Activated CD8-positive, alpha-beta memory T cell treated with anti-CD3 and anti-CD28 coated beads for 24 hours (primary cell): ENCODE measurements at places on chromosomes 6 and 20.

DNA sequence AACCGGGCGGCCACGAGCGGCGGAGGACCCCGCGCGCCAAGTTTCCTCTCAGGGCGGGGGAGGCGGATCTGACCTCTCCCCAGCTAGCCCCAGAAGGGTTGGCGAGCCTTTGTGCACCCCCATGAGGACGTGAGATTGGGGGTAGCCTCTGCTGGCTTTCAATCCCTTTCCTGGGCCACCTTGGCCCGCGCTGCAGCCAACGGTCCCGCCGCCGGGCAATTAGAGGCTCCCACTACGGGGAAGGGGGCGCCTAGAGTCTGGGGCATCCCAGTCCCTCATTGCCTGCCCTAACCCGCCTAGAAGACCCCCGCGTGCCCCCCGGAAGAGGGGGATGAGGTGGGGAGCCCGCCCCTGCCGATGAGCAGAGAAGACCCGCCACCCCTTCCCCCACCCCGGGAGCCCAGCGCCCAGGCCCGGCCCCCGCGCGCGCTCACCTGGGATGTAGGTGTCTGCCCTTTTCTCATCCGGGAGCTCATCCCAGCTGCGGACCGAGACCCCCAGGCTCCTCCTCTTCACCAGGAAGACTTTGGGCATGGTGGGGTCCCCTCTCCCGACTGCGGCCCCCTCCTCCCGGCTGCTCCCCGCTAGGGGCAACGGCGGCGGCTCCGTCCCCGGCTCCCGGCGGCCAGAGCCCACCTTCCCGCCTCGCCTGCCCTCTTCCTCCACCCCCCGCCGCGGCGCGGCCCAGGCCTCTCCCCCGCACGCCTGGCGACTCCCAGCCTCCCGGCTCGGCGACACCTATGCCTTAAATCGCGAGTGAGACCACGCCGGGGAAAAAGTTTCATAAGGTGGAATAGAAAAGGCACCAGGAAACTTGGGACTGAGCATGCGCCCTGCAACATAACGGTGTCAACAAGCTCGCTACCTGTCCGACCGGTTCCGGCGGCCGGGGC, at the start of gene OVOL2:
TSS of gene OVOL2 (minus strand) at position 816 of the 893 bp plus-strand sequence. CDS start at position 534, 282 bp downstream.
- peak; percentile 58 for DNase-seq

GRCh38 chr6:139144490-139145085, 9.7 kb downstream of the HECA start:
- DNase-seq: no peak

- DNase-seq: peak; percentile 60
Observed at GRCh38 chr6:37103169-37104039, 66.5 kb upstream of the PIM1 start.

GRCh38 chr6:5150551-5151075, 65.5 kb downstream of the PPP1R3G start:
- DNase-seq: no peak

- DNase-seq: no peak
Observed at GRCh38 chr6:109336221-109336961, 45.9 kb downstream of the CD164 start.

GRCh38 chr6:52087498-52087999, at the start of gene PKHD1:
PKHD1 (minus strand) TSS chr6:52087613; CDS start chr6:52084933, 2,680 bp downstream.
- no peak for DNase-seq

DNA sequence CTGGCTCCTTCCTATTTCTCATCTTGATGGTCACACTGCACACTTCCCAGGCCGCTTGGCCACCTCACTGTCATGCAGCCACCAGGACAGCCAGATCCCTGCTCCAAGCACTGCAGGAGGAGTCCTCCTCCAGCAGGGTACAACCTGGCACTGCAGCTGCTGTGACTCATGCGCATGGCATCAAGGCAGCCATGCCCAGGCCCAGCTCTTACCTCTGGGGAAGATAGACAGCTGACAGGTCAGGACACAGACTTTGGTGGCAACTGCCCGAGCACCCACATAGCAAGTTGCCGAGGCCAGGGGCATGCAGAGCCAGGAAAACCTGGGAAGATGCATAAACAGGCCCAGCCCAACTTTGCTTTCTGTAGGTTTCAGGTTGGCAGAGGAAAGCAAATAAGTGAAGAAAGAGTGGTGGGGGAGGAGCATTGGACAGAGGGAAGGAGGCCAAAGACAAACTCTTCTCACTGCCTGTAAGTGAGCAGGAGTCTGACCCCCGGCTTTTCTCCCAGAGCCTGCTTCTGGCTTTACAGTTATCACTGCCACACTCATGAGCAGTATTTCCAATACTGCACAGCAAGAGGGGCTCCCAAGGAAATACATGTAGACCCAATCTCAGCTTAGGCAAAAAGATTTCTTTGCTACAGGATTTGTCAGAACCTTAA, 38.8 kb downstream of the SLC22A3 start:
- DNase-seq: no peak

GRCh38 chr20:56607061-56607704, 21.9 kb upstream of the TFAP2C start:
- DNase-seq: no peak

DNA sequence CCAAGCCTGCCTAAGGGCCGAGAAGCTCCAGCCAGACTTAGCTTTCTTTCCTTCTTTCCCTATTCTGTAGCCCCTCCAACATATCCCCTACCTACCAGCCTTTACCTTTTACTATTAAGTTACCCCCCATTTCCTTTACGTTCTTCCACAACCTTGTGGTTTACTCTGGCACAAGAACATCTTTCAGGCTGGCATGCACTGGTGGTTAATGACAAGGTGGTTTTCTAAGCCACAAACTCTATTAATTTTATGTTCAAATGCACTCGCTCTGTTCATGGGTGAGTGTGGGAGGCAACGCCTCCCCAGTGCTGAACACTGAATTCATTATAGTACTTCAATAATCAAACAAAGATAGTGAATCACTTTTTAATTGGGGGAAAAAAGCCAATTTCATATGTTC, 64.4 kb downstream of the TRERF1 start:
- DNase-seq: no peak

- DNase-seq: no peak
Observed at GRCh38 chr20:56922497-56922896, 293.4 kb downstream of the TFAP2C start.

- no peak for DNase-seq
Observed at GRCh38 chr6:130407032-130407431, 41.2 kb downstream of the TMEM200A start.

- DNase-seq: no peak
Observed at GRCh38 chr6:118650582-118651281, 659 bp downstream of the CEP85L start.

- peak; percentile 71 for DNase-seq
Observed at GRCh38 chr6:29589423-29590048, 4.6 kb downstream of the OR2H2 start.

GRCh38 chr20:52171025-52171424, 20.6 kb downstream of the ZFP64 start:
- DNase-seq: no peak

DNA sequence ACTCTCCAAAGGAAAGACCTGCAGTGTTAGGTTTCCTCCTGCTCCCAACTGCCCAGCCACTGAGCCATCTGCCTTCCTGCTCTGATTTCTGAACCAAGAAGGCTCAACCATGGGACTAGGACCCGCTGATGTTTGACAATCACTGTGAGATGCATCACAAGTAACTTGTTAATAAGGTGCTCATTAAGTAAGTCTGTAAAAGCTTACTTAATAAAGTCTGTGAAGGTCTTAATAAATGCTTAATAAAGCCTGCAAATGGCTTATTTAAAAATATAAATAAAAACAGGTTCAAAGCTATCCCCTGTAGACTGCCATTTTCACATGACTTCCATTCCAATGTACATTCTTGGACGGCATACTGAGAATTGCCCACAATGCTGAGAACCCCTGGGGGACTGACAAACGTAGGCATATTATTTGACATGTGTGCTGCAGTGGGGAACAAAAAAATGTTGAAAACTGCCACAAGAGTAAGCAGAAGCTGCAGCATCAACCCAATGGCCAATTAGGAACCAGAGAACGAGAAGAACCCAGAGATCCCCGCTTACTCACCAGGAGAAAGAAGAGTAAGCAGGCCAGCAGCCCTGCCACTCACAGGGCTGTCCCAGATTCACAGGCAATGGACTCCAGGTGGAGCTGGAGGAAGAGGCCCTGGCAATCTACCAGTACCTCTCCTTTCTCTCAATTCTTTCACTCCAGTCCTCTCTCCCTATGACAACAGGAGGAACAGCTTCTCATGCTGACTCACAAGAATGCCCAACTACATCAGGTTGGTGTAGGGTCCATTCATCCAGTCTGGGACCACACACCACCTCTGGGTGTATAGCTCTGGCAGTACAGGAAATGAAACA, 19.5 kb downstream of the KIF13A start:
- DNase-seq: no peak

DNA sequence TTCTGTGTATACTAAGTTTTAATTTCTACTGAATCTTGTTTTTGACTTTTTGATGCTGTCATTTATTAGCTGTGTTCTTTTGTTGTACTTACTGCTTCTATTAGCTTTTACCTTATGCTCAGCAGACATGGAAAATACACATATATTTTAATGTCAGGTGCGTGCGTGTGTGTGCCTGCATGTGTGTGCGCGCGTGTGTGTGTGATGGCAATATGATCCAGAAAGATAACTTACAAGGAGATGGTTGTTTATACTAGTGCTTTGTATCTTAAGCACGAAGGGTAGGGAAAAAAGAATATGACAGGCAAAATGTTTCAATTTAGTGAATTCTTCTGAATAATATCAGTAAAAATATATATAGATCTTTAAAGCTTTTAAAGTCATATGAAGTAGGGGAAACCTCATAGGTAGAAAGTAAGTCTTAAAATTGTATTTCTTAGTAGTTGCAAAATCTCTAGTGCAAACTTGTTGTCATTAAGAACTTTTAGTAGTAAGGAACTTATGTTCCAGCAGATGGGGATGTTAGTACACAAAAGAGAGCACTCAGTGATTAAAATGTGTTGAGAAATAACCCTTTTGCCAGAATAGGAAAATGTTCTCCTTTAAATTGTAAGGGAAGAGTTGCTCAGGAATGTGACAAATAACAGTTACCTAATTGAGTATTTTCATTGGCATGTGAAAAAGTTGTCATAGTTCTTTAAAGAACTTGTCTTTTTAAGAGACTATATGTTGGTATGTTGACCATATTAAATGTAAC, 13.2 kb downstream of the QKI start:
- no peak for DNase-seq

DNA sequence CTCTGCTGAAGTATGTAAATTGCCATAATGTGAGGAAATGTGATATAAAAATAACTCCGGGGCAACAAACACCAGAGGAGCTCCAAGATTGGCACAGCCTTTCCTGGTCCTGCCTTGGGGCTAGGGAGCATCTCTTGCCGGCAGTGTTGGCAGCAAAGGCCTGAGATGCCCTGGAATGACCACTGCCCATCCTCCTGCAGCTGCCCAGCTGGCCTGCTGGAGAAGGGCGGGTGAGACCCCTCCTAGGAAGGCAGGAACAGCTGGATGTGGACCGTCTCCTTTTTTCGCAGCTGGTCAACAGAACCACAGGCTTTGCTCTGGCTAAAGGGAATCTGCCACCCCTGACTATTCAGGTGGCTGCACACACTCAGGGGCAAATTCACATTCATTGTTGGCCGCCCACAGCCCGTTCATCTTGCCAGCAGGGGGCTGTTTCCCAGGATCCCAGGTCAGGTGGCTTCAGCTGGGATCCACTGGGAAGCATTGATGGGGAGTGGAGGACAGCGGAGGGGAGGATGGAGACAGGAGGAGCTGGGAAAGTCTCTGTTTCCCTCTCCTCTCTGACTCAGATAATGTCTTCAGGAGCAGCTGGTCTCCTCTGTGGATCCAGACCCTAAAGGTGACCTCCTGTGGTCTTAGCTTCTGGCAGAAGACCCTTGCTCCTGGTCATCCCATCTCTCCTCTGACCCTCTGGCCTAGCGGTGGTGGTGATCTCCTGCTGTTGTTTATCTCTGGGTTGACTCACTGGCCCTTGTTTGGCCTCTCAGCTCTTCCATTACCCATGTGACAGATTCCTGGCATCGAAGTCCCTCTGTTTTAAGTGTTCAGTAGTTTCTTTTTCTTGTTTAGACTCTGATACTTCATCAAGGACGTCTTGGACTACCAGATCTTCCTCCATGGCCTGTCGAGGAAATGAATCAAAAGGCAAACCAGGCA, 336.7 kb downstream of the DHX35 start:
- no peak for DNase-seq

DNA sequence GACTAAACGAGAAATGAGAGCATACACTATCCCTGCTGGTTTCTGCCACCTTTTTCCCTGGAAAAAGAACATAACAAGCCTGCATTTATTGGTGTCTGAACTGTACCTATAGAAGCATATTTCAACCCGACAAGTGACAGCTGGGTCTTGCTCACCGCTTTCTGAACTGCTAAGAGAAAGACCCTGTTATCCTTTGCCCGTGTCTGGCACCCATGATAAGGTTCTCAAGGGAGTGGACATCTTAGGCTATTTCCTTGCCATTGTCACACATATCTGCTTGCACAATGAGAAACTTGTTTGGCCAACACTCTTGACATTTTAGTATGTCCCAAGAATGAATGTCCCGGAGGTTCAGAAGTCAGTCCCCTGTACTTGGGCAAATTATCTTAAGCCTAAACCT, 19.3 kb downstream of the RIPOR2 start:
- no peak for DNase-seq

DNA sequence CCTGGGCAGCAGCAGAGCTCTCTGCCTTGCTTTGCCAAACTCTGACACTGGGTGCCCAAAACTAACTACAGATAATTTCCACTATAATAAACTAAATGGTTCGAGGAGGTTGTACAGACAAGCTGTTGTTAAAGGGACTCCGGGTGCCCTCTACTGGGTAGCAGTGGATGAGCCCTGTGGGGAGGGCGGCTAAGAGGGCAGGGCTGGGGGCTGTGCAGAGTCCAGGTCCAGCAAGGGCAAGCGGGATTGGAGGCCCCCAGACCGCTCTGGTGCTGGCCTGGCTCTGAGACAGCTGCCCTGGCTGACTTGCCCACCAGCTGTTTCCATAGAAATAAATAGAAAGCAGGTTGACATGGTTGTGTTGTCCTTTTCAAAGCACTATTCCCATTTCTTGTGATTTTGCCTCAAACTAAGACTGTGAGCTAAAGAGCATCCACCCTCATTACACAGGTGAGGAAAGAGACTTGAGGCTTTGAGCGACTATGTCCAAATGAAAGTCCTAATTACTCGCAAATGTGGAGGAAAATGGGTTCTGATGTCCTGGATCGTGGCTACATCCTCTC, 167.6 kb upstream of the CST7 start:
- DNase-seq: no peak

DNA sequence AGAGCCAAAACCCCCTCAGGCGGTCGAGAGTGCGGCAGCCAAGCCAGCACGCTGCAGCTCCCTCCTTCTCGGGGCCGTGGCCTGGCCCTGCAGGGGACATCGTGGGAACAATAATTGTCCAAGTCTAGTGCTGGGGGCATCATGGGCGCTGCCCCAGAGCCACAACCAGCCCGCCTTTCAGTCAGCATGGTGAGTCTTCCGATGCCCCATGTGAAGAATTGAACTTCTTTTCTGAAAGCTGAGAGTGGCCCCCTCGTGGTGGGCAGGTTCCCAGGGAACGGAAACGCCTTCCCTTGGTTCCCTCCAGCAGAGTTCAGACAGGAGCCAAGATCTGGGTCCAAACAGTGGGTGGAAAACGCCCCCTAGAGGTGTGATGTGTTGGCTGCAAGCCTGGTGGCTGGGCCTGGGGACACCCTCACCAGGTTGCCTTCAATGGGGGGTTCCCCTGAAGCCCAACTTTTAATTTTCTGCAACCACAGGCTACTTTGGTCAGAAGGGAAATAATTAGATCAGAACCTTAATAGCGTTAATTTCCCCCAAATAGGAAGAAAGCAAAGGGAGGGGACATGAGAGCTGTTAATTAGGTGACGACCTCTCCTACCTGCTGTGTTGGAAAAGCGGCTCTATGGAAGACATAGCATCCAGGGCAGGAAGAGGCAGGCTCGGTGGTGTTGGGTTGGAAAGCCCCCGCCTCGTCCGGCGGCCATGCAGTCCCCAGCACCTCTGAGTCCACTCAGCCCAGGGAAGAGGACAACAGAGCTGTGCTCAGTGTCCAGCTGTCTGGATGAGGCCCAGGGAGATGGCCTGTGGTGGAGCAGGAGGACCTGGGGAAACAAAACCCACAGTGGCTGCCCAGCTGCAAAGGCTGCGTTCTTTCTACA, 4.7 kb upstream of the MRGBP start:
- peak; percentile 86 for DNase-seq
